ENCODE measurements at places on chromosomes 11 and 22.

- DNase-seq: no peak
These were observed 48.1 kb upstream of the EIF3D start for GRCh38 chr22:36577019-36577418.

DNA sequence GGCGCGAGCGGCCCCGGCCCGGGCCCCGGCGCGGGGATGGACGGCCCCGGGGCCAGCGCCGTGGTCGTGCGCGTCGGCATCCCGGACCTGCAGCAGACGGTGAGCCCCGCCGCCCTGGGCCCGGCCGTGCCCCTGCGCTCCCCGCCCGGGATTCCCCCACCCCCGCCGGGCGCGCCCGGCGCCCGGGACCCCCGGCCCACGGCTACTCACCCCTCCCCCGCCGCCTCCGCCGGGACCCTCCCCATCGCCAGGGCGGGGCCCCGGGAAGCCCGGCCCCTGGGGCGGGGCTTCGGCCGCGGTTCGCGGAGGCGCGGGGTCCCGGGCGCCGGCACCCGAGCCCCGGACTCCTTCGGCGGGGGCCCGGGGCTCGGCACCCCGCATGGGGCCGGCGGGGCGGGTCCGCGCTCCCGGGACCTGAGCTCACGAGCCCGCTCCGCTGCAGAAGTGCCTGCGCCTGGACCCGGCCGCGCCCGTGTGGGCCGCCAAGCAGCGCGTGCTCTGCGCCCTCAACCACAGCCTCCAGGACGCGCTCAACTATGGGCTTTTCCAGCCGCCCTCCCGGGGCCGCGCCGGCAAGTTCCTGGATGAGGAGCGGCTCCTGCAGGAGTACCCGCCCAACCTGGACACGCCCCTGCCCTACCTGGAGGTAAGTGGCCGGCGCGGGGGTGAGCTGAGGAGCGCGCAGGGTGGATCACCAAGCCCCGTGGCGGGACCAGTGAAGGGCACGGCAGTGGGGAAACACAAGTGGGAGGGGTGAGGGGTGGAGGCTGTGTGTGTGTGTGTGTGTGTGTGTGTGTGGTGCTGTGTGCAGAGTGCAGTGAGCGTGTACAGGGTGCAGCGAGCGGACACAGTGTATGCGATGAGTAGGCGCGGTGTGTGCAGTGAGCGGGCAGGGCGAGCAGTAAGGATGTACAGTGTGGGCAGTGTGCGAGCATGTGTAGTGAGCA, 2.3 kb downstream of the SHANK3 start:
- DNase-seq: no peak

GRCh38 chr11:121932646-121933185, 183.3 kb downstream of the BLID start:
- DNase-seq: no peak

DNA sequence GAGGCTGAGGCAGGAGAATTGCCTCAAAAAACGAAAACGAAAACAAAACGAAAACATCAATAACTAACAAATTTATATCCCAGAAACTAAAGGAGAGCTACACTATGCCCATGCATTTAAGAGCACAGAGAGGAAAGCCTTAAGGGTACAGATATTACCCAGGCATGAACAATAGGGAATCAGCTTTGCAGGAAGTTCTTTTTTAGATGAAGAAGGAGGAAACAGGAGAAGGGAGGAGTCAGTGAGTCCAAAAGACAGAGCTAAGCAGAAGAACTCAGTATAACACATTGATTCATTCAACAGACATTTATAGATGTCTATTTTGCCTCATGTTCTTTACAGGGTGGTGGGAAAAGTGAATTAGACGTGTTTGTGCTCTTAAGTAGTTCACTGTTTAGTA, 8.3 kb downstream of the MRPL17 start:
- DNase-seq: no peak

GRCh38 chr11:102431404-102431803, 21.2 kb downstream of the TMEM123 start:
- no peak for DNase-seq

DNA sequence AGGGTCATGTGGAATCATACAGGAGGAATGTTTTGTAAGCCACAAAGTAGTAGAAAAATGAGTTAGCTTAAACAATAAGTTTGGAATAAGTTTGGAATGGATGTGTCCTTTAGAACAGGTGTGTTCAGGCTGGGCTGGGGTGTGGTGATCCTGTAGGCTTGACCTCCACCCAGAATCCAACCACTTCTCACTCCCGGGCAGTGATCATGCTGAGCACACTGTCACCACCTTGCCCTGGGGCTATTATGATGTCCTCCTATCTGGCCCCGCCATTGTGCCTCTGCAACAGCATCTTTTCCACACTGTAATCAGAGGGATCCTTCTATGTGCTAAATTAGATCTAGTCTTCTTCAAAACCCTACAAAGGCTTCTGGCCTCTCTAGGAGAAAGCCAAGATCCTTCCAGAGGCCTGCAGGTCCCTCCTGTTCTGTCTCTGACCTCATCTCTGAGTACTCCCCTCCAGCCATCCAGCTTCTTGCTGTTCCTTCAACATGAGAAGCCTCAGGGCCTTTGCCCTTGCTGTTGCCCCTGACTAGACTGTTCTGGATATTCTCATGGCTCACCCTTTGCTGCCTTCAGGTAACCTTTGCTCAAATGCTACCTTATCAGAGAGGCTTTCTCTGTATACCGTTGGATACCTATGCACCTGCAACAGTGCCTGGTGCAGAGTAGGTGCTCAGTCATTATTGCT, 18.8 kb upstream of the ACCSL start:
- DNase-seq: no peak

DNA sequence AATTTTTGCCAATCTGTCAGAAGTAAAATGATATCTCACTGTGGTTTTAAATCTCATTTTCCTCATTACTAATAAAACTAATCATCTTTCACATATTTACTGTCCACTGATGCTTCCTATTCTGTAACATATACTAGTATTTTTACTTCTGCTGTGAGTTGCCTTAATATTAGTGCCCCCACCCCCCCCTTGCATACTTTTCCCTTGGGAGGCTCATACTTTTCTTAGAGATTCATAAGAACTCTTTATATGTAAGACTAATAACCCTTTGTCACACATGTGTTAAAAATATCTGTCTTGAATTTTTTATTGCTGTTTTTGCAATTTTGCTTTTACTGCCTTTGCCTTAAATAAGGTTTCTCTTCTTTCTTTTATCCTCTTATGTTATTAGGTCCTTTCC, 87.2 kb downstream of the PHF21A start:
- no peak for DNase-seq

GRCh38 chr22:20510811-20511577, 3.6 kb downstream of the MED15 start:
- no peak for DNase-seq

- DNase-seq: no peak
These were observed 9.9 kb downstream of the LSP1 start for GRCh38 chr11:1862588-1863351.

GRCh38 chr11:125494031-125494360, 2.1 kb downstream of the FEZ1 start:
- no peak for DNase-seq

DNA sequence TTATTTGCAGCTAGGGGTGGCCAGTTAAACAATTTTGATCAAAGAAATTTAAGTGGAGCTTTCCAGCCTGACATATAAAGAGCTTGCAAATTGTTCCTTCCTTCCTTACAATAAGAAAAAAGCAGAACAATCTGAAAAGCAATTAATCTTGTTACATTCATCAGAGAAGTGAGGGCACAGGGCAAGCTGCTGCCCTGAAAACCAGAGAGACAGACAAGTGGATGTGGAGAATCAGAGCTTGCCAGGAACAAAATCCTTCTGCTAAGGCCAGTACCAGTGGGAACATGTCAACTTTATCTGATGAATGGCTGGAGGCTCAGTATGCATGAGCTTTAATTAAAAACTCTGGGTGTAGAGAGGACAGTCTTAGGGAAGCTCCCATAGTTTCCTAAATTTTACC, 8.8 kb downstream of the CCDC179 start:
- no peak for DNase-seq

GRCh38 chr22:23859201-23859600, 1.5 kb downstream of the SLC2A11 start:
- no peak for DNase-seq

DNA sequence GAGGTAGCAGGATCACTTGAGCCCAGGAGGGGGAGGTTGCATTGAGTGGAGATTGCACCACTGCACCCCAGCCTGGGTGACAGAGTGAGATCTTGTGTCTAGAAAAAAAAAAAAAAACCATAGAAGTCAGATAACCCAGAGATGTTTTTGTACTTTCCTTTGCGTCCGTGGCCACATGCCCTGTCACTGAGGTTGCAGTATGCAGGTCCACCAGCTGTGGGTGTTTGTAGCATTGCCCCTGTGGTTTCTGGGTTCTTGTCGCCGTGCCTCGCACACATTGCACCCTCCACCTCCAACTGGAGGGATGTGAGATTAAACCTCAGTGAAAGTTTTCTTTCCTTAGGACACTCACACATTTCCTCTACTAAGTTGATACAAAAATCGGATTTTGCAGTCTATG, 70.3 kb downstream of the TNRC6B start:
- DNase-seq: no peak

- DNase-seq: peak; percentile 97
These were observed 19.2 kb upstream of the TALDO1 start for GRCh38 chr11:727859-728748.

- no peak for DNase-seq
These were observed 92.5 kb downstream of the TMPRSS5 start for GRCh38 chr11:113613619-113614018.

DNA sequence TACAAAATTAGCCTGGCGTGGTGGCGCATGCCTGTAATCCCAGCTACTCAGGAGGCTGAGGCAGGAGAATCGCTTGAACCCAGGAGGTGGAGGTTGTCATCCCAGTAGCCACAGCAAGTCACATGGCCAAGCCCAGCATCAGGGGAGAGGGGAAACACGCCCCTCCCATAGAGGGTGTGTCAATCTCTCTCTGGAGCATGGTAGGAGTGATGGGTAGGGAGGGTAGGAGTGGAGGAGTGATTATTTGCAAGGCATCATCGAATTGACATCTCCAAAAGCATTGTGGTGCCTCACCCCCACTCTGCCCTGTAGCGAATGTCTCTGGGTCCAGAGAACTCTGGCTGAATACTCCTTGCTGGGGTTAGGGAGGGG, 6.1 kb upstream of the SSTR3 start:
- DNase-seq: no peak

DNA sequence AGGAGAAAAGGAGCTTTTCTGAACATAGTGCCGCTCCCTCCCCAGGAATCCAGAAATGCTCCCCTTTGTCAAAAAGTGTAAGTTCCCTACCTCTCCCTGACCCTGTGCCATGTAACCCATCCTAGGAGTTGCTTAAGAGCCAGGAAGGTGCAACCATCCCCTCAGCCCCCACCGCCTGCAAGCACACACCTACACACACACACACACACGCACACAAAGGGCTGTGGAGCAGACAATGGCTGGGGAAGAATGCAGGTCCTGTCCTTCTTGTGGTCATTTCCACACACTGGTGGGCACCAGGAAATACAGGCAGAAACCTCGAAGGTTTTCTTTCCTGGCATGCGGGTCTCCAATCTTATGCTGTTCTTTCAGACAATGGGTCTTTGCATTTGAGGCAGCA, 1.2 kb downstream of the P2RX3 start:
- no peak for DNase-seq

DNA sequence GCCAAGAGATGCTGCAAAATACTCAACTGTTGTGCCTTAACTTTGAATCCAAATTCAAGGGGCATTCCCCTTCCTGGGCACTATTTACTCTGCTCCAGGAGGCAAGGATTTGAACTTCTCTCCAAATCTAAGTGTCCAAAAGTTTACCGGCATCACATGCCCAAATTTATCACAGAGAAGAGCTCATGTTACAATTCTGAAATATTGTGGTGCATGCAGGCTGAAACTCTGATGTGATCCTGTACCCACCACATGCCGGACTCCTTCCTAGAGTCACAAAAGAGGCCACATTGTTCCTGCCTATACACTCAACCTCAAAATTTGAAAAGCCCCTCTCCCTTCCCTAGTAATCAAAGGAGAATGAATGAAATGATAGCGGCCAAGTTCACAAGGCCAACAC, 1.3 kb downstream of the TRAF6 start:
- no peak for DNase-seq

GRCh38 chr11:17519061-17519885, 24.9 kb downstream of the USH1C start:
- no peak for DNase-seq

GRCh38 chr22:22833488-22833887, 54.1 kb upstream of the IGLL5 start:
- DNase-seq: no peak

DNA sequence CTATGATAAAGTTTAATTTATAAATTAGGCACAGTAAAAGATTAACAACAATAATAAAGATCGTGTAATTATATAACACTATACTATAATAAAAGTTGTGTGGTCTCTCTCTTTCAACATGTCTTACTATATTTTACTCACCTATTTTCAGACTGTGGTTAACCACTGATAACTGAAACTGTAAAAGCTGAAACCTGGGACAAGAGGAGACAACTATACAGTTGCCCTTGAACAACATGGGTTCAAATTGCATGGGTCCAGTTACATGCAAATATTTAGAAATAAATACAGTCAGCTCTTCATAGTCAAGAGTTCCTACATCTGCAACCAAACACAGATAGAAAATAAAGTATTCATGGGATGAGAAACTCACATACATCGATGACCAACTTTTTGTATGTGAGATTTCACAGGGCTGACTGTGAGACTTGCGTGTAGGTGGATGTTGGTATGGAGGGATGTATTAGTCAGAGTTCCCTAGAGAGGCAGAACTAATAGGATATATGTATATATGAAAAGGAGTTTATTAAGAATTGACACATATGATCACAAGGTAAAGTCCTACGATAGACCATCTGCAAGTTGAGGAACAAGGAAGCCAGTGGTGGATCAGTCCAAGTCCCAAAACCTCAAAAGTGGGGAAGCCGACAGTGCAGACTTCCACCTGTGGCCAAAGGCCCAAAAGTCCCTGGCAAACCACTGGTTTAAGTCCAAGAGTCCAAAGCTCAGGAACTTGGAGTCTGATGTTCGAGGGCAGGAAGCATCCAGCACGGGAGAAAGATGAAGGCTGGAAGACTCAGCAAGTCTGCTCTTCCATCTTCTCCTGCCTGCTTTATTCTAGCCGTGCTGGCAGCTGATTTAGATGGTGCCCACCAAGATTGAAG, 359.5 kb downstream of the INSC start:
- DNase-seq: no peak

DNA sequence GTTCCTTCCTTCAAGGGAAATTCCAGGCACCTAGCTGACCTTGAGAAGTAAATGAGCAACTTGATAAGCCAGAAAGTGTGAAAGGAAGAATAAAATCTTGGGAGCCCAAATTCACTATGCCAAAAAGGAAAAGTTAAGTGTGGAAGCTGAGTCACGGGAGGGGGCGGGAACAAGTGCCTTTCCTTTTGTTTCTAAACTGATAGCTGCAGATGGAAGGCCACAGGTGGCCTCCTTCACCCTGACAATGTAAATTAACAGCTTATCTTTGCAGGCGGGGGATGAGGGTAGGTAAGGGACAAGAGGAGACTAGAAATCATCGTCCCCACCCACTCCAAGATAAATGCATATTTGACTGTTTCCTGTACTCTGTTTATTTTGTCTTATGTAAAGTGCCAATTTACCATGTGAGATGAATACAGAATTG, 36.4 kb upstream of the TREH start:
- no peak for DNase-seq

Measured in GM19239 (cell line).